ENCODE measurements at places on chromosomes 6 and 20.

DNA sequence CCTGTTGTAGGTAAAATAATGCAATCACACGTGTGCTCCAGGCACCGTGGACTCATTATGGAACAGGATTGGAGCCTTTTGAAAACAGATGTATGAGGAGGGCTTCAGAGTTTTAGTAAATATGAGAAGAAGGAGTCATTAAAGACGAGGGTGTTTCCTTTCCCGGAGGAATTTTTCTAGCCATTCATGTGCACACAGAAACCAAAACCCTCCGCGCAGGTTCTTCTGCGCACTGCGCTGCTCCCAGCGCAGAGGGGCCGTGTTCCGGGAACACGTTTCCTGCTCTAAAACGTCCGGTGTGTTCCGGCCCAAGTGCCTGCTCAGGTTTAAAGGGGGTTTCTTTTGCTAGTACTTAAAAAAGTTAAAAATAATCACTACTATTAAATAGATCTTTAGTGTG is 11.6 kb downstream of the GPR31 start:
- DNase-seq: no peak

DNA sequence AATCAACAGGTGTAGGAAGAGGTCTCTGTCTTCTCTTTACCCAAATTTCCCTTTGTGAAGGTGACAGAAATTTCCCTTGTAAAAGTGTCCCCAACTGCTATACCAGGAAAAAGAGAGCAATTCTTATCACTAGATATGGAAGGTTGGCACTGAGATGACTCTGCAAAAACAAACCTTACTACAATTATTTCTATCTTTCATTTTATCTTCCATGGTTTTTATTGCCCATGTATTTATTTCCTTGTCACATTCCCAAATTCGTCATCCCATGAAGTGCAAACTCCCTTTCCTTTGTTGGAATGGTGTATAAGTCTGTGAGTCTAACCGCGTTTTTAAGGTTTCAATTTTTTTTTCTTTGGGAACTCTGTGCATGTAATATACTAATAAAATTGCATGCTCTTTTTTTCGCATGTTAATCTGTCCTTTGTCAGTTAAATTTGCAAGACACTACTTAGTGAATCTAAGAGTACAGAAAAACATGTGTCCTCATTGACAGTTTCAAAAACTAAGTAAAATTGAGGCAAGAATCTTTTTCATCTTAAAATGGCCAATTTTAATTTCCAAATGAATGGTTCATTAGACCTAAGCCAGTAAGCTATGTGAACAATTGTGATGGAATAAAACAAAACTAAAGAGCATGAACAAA is 35.4 kb upstream of the HFE start:
- no peak for DNase-seq

- DNase-seq: no peak
These were observed 1.9 kb upstream of the SRSF3 start for GRCh38 chr6:36592221-36592655.

DNA sequence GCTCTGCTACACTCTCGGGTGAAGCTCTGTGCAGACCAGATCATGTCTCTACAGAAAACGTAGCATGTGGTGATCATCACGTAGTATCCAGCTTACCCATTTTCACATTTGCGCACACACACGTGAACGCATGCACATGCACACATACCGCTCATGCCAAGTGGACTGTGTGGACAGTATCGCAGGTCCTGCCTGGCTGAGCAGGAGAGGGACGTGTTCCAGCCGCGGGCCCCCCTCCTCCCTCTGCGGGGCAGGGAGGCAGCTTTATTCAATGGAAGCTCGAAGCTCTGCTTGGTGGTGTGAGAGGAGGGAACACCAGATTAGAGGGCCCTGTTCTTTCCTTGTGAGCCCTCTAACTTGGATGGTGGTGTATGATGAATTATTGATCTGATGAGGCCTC is 51.1 kb downstream of the CDH26 start:
- DNase-seq: no peak

- DNase-seq: no peak
These were observed 111.9 kb downstream of the TBX18 start for GRCh38 chr6:84652356-84653026.

GRCh38 chr20:48017509-48017908 is 232.2 kb upstream of the SULF2 start:
- DNase-seq: no peak
